Cerebellar nuclear complex (tissue), 1 donor: ENCODE measurements at places on chromosomes 2 and 18.

- DNase-seq = no peak
Observed at GRCh38 chr2:95079199-95079683, 42.4 kb downstream of the MRPS5 start.

GRCh38 chr2:99959261-99960014, 183.0 kb downstream of the AFF3 start:
- DNase-seq = no peak

GRCh38 chr2:179987916-179988315, 19.2 kb downstream of the CWC22 start:
- DNase-seq = no peak

- no peak for DNase-seq
Observed at GRCh38 chr2:102049756-102050443, 58.1 kb downstream of the IL1R2 start.

DNA sequence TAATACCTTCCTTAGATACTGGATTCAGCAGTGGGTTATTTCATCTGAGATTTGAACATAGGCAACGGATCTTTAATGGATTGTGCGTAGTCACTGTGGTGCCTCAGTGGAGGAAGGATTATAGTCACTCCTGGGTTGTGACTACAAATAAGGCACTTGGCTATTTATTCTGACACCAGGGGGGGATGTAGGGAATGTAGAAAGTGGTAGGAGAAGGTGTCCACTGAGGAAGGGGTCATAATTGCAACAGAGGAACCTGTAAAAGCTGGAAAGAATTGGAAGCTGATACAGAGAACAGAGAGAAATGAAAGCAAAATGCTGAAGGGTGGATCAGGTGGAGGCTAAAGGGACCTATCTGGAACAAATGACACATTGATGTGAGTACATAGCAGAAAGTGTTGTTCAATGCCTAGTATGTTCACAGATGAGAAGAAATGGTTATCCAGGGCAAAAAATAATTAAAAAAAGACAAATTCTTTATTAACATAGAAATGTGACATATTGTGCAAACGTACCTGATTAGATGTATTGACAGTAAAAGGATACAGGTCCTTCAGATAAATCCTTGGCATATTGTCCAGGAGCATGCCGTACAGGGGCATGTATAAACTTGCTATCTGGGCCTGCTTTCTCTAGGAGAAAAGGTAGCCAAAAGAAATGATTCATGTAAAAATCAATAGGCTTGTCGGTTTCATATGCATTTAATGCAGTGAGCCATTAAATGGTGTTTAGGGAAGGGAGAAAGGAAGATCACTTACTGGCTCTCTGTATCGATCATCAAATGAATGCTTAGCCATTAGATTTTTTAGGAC, 91.2 kb upstream of the CCDC195 start:
- DNase-seq = no peak

GRCh38 chr18:23440131-23440530, 13.0 kb upstream of the RIOK3 start:
- DNase-seq = no peak

DNA sequence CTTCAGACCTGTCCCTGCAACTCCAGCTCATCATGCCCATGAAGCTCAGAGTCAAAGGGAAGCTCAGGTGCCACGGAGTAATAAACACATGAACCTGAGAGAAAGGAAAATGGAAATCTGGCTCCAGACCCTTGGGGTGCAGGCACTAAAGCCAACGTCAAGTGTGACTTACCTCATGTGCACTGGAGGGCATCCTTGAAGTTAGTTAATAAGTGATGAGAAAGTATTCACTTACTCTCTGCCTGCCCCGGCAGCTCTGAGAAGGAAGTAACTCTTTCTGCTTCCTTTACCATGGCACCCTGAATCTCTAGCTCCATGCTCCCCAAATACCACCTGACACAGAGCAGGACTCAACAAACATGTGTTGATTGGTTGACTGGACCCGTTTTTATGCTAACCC, 21.4 kb upstream of the AGAP1 start:
- DNase-seq = no peak

- no peak for DNase-seq
Observed at GRCh38 chr2:102046135-102046986, 54.6 kb downstream of the IL1R2 start.

DNA sequence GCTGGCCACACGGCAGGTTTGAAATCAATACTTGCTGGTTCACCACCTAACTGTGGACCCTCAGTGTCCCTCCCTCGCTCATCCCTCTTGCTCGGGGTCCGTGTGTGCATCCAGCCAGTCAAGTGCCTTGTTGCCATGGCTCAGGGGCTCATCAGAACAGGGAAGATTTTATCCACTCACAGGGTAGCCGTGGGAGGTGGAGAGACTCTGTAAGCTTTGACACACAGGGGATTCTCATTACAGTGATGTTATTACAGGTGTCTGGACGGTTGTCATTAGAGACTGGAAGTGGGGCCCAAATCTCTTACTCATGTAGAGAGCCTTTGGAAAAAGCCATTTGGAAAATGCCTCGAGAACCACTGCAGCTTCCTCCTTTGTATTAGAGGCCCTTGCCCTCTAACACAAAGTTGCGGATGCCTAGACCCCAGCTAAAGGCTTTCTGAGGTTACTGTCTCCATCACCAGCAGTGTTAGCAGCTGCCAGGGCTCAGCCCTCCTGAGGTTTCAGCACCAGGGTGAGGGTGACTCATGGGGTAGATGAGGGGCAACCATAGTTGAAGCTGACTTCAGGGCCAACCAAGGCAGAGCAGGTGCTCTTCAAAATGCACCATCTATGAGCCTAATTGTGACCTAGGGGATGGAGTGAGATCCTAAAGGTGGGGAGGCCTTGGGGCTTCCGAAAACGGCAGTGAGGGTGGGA, 195.6 kb downstream of the CLIP4 start:
- no peak for DNase-seq
